Frontal cortex (tissue), 4 donors: ENCODE measurements at places on chromosomes 13 and 19. TPM values are rescaled to one million over a fixed set of nuclear protein-coding genes. Genes with fewer than 3 reads are reported as not detected.

DNA sequence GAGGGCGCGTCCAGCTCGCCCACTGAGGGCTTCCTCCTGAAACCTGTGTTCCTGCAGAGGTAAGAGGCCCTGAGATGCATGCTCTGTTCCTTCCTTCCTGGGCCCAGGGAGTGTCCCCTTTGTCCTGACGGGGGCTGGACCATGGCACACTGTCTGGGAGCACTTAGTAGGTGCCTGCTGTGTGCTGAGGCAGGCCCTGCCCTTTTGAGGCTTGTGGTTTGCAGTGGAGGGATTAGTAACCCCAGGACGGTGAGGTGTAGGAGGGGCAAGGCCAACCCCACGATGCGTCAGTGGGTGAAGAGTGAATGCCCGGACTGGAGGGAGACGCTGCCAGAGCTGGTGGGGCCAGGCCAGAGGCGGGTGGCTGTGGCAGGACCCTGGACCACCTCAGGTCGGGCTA lies 11.2 kb upstream of the F2RL3 start:
- DNase-seq: no peak

DNA sequence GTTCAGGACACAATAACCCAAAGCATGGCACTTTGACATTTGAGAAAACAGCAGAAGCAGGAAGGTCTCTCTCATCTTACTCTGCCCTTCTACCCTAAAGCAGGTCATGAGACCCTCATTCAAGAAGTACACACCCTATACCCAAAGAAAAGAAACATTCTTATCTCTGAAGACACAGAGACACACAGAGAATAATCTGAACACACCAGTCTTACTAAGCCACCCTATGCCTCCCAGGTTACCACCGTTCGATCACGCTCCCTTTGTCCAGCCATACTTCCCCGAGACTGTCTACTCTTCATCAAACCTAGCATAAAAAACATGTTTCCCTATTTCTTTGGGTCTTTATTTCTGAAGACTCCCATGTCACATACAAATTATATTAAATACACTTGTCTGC lies 66.5 kb upstream of the ANKRD10 start:
- DNase-seq: no peak

DNA sequence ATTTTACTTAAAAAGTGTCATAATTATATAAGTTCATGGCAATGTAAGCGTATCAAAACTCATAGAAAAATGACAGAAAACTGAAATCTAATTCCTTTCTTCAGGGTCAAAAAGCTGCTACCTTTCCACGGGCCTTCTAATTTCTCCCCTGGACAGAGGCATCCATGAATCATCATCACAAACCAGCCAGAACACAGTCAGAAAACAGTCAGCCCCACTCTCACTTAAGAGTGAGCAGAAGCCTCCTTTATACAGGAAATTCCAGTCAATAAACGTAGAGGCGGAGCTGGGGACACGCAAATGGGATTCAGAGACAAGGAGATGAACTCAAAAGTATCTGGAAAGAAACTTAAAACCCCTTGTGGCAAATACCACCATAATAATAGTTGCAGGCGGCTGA lies 54.2 kb upstream of the ABCC4 start:
- no peak for DNase-seq

DNA sequence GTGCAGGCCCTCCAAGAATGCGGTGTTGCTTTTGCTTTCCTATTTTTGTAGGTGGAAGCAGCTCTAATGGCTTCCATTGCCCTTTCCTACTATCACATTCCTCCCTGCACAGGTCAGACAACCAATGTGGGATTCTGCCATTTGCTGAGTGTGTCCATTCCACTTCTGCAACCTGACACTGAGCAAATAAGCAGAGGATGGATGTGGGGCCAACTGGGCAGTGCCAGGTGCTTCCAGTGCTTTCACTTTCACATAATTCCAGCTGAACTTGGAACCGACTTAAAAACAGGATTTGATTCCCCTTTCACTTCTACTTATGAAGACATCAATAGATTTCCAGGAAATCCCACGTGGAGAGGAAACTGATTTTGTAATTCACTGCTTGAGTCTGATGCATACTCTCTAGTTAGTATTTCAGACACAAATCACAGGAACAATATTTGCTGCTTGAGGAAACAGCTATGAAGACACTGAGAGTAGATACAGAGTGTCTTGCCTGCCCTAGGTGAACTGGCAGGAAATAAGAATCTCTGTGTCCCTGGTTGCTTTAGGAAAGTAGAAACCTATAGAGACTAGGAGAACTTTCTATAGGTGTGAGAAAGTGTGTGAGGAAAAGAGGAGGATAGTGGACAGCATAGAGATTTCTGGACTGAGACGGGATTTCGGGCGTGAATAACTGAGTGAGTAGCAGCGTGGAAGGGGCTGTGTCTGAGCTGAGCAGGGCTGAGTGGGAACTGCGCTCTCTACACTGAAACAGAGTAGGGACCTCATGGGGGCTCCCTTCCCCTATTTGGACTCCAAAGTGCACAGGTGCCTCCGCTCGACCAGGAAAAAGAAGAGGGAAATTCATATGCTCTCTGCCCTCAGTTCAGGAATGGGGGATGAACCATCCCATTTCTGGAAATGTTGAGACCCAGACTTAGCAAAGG lies 22.5 kb downstream of the LGALS16 start:
- DNase-seq: no peak

- no peak for DNase-seq
Measured at GRCh38 chr19:43626838-43627237, 7.4 kb upstream of the ZNF428 start.

- no peak for DNase-seq
Measured at GRCh38 chr13:41648314-41648935, 191.1 kb downstream of the RGCC start.

- no peak for DNase-seq
Measured at GRCh38 chr13:39803156-39803555, 147.7 kb downstream of the COG6 start.

DNA sequence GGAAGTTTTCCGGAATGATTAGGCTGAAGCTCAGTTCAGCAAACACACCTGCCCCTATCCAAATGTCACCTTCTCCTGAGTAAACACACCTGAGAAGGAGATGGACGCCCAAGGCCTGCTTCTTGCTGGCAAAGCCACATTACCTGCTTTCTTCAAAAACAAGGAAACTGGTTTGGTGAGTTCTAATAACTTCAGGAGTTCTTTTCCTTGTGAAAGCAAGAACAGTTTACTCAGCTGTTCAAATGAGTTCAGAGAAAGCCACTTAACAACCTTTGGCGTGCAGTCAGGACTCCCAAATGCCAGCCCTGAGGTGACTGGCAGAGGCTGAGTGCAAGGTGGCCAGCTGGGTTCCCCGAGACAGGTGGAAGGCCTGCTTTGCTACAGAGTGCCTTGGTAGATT lies 160.5 kb downstream of the STK24 start:
- no peak for DNase-seq

DNA sequence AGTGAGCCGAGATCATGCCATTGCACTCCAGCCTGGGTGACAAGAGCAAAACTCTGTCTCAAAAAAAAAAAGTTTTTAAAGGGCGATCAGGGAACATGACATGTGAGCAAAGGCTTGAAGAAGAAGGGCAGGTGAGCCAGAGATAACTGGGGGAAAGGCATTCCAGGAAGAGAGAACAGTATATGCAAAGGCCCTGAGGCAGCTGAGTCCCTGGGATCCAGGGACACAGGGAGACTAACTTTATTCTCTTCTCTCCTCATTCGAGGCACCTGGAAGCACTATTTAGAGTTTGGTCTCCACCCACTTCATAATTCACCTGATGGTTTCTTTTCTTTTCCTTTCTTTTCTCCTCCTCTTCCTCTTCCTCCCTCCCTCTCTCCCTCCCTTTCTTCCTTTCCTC lies 17.6 kb downstream of the ZSCAN5A start:
- no peak for DNase-seq

DNA sequence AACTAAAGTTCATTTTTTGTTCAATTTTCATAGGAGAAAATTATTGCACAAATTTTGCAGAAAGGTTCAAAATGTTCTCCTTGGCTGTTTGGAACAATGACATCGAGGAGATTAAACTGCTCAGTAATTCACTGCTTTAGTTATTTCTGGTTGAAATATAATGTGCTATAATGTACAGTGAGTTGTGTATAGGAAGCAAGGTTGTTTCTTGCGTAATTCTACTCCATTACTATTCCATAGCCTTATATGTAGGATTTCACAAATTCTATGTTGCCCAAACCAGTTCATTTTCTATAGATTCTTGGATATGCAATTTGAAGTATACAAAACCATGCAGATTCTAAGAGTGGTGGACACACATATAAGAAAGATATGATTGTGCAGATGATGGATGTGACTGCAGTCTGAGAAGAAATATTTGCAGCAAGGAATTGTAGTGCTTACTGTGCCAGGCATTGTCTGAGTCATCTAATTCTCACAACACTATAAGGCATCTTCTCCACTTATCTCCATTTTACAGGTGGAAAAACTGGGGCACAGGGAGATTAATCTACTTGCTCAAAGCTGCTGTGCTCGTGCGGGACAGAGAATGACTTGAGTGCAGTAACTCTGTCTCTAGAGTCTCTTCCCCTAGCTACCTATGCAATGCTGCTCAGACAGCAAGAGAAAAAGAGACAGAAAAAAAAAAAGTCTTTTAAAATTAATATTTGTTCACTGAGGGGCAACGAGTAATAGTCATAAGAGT lies 515.5 kb downstream of the MYO16 start:
- no peak for DNase-seq

DNA sequence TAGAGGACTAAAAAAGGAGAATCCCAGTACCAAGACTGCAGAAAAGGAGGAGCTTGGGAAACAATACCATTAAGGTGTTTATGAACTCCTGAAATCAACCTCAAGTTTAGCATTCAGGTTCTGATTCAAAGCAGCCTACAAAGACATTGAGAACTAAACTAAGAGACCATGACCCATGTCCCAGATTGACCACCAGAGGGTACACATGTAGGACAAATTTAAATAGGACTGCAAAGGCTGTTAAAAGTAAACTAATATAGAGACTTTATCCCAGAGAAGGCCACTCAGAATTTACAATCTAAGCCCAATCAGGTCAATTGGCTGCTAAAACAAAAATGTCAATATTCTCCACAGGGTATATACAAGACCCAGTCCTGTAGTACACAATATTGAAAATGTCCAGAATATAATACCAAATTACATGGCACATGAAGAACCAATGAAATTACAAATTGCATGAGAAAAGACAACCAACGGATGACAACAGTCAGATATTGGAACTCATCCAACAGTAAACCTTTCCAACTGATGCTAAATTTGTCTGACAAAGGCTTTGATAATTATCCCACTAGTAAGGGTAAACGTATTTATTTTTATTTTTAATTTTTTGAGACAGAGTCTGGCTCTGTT lies 682.4 kb downstream of the UQCRFS1 start:
- DNase-seq: no peak

Gene ZNF700
- 13.5 TPM for total RNA-seq

Gene EPSTI1
- total RNA-seq: 1.2 TPM

Gene ZNF841
- 52.6 TPM for total RNA-seq

Gene TEX29
- not detected for total RNA-seq
